ENCODE measurements at places on chromosomes 4 and X.

DNA sequence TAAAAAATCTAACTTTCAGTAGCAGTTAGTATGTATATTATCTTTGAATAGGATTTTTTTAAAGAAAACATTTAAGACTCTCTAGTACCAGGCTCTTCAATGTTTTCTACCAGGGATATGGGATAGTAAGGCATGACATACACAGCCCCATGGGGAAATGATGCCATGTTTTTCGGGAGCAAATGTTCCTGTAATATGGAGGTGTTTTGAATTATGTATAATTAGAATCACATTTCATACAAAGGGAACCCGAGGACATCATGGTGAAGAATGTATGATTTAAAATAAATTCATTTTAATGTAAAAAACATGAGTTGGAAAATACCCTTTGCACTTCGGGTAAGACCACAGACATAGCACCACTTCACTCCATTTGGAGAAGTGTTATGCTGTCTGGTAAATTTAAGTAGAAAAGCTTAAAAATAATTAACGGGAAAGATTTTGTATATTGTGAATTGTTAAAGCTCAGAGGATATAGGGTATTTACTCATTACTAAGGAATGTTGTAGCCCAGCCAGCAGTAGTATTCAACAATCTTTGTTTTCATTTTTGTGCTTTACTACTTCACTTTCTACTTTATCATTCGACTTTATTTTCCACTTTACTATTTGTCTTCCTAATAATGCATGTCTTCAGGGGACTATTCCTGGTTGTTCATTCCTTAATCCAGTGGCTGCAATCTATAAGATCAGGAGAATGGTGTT lies 2050.7 kb downstream of the ARAP2 start:
- DNase-seq, result no peak

GRCh38 chr4:154349829-154350228 lies 141.8 kb downstream of the DCHS2 start:
- no peak for DNase-seq

DNA sequence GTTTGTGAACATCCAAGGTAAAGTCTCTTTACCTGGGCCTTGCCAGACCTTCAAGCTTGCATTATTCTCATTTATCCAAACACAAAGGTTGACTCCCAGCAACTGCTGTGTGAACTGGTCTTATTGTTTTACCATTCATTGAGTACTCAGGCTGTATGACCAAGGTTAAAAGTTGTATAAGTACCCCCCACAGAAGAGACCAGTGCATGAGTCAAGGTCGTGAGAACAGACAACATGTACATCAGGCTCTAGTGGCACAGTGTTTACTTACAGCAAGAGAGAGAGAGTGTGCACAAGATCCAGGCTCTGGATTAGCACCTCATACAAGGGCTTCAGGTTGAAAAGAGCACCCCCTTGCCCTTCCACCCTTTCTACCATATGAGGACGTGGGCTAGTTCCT lies 77.4 kb upstream of the EFNB1 start:
- no peak for DNase-seq

GRCh38 chr4:2875556-2875955 lies 31.9 kb downstream of the ADD1 start:
- DNase-seq, result no peak

DNA sequence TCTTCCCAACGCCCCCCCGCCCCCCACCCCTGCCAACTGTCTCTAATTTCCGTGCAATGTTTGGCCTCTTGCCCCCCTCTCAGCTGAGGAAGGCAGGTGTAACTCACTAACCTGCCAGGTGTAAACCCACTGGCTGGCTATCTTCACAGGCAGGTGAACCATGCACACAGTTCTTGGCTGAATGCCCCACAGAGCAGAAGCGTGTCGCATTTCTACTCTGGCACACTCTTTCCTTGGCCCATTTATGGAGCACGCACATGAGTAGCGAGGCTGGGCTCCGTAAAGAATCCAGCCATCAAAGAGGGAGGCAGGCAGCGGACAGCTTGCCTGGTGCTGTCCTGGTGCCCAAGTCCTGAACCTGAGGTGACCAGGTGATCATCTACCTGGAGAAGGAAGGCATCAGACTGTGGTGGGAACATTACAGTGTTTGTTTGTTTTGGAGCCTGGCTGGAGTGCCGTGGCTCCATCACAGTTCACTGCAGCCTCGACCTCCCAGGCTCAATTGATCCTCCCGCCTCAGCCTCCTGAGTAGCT lies 39.2 kb upstream of the CRMP1 start:
- DNase-seq, result no peak

DNA sequence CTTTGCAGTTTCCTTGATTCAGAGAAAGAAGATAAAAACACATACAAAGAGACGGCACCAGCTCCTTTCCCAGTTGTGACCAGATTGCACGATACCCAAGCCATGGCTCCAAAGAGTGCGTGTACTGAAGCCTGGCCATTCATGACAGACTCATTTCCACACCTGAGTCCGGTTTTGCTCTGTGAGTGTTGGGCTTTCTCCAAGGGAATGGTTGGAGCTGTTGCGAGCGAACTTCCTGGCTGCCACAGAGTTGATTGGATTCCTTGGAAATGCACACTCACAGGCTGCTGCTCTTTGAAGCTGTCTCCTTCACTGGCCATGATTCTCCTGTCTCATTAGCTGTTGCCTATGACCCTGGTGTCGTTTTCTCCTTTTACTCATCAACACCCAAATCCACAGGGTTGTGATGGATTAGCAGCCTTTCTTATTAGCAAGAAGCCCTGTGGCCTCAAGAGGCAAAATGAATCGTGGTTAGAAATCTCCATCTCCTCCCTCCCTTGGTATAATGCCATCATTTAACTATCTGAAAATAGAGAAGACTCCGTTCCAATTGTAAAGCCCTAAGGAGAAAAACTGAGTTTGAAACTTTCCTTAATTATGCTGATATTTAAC lies 43.9 kb upstream of the BBS12 start:
- DNase-seq, result no peak

DNA sequence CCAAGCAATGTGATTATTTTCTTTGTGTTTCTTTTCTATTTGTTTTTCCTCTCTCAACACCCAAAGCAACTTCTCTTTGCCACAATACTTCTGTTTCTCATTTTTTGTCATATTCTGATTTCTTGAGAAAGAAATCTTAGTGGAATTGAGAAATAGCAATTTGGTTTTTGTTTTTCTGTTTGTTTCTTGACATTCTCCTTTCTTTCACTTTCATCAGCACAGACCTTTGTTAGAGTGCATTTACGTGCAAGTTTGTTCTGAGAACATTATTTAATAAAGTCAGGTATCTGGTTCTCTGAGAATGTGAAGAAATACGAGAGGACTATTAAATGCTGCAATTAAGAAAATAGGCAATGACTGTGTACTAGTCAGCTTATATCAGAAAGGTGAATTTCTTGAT lies 608.1 kb upstream of the AADAT start:
- DNase-seq, result no peak

DNA sequence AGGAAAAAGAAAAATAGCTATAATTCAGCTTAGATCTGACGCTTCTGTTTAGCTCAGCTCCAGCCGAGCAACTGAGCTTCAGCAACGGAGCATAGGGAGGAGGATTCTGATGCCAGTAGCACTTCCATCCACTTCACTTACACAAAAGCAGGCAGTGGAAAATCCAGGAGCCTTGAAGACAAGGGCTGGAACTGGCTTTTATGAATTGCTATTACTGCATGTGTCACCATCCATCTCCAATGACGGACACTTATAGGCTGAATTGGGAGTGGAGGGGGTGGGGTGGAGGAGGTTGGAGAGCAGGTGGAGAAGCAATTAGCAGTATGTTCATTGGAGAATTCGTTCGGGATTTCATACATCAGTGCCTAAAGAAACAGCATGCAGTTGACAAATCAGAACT lies 15.6 kb downstream of the ENOX2 start:
- no peak for DNase-seq

DNA sequence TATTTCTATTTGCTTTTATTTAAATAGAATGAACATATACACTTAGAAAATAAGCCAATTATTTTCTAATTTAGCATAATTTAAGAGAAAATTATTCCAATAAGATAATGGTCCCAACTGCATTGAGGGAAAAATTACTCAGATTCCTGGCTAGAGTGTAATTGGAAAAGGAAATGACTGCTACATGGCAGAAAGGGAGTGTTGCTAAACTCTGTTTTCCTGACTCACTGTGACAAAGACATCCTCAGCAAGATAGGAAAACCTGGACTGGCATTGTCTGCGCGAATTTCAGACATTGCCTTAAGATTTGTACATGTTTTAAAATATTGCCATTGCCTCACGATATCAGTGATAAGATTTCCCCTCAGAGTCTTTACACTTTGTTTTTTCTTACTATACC lies 8.2 kb downstream of the TNIP3 start:
- DNase-seq, result peak; percentile 19

- no peak for DNase-seq
These were observed 81.2 kb downstream of the SHROOM3 start for GRCh38 chr4:76515975-76516843.

- no peak for DNase-seq
These were observed 604.8 kb upstream of the LCORL start for GRCh38 chr4:18626366-18626765.

GRCh38 chr4:13032936-13033335 lies 451.2 kb downstream of the RAB28 start:
- DNase-seq, result no peak

DNA sequence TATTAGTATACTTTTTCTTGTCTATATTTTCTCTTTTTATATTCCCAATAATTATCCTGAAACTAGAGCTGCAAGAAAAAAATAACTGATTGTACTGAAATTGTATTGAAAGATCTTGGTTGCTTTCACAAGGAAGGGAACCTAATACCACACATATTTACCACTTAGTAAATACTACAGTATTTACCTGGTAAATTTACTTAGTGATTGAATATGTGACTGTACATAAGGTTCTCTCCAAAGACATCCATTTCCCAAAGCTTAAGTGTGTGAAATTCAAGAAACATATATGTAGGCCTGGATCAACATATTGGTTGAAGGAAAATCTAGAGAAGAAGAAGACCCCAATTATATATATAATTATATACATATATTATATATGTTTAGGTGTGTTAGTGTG lies 1272.7 kb downstream of the C4orf33 start:
- DNase-seq, result no peak

DNA sequence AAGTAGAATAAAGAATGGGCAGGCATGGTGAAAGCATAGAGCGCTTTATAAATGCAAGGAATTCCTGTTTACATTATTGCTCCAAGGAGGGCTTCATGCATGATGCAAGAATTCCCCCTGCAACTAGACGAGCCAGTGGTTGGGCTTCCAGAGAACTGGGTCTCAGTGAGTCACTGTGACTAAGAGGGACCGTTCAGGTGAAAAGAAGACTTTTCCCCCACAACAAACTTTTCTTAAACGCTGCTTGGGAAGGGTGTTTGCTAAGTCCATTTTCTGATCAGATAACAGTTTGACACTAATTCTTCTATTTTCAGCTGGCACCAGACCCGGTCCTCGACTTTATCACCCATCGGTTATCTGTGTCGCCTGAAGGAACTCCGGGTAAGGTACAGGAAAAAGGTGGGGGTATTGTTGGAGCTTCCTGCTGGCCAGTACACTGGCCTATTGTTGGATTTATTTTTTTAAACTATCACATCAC lies 40.1 kb downstream of the LDB2 start:
- no peak for DNase-seq

DNA sequence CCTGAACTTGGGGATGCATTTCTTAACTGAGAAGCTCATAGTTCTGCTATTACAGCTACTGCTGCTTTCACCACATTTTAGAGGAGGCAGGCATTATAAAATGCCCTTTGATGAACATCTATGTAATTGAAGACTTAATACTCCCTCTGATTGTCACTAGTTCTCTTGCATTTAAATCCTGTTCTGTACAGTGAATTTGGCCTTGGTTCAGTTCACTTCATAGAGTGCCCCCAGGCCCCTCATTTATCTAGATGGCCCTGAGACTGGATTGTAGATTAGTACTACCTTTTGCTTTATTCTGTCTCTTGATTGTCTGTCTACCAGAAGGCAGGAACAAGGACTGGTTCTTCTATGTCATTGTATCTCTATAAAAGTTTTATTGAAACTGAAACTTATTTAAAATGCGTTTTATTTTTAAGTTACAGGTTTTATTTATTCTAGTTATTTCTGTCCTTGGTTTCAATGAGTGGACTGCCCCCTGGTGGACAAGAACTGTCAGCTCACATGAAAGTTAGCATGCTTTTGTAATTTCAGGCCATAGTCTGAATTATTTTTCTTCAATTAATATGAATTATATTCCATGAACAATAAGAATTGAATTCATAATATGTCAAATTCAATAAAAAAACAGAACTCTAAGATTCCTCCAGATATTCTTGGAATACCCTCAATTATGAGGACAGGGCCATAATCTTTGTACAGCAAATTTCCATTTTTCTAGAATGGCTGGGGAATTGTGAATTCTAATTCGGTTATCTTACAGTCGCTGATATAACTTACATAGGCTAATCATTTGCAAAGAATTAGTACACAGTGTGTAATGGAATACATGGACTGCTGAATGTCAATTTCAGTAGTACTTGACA lies 47.2 kb upstream of the TMEM33 start:
- DNase-seq, result peak; percentile 45

GRCh38 chr4:148069086-148069894 lies 337.4 kb downstream of the ARHGAP10 start:
- DNase-seq, result no peak

- DNase-seq, result no peak
These were observed 345.3 kb upstream of the BMP3 start for GRCh38 chr4:80685214-80685613.

GRCh38 chr4:87192145-87192919 lies 28.1 kb downstream of the KLHL8 start:
- DNase-seq, result no peak

- no peak for DNase-seq
These were observed 33.1 kb downstream of the NSUN7 start for GRCh38 chr4:40782876-40783275.

DNA sequence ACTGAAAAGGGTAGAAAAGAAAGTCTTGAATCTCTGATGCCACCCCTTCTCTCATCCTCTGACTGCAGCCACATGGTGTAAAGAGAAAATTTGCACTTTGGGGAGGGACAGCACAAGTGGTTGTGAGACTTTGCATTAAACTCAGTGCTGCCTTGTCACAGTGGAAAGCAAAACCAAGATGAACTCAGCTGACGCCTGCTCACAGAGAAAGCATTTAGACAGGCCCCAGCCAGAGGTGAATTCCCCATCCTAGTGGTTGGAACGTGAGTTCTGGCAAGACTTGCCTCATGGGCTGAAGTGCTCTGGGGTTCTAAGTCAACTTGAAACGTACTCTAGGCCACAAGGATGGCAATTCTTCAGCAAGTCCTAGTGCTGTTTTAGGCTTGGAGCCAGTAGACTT lies 1101.4 kb downstream of the ADGRL3 start:
- no peak for DNase-seq

DNA sequence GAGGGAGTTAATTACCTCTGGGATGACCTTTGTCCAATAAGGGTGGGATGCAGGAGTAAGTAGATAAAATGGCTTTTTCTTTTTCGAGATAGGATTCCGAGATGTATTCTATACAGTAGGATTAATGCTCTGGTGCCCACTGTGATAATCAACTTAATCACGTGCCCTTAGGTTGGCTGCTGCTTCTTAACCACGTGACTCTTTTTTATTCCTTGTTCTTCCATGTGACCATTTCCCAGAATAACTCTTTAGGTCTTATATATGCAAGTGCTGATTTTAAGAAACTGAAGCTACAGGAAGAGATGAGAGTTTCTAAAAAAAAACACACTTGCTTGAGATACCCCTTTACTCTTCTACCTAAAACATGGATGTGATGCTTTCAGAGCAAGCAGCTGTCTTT lies 1628.9 kb downstream of the PCDH7 start:
- DNase-seq, result no peak

- peak; percentile 25 for DNase-seq
These were observed 21.4 kb upstream of the NOX1 start for GRCh38 chrX:100895365-100896075.

Measured in cerebellar cortex (tissue), 1 donor.